ENCODE measurements at places on chromosomes 3 and 15.

- no peak for DNase-seq
Observed at GRCh38 chr3:48588230-48588629, 6.9 kb downstream of the COL7A1 start.

- no peak for DNase-seq
Observed at GRCh38 chr3:69770976-69771634, 31.8 kb downstream of the MITF start.

DNA sequence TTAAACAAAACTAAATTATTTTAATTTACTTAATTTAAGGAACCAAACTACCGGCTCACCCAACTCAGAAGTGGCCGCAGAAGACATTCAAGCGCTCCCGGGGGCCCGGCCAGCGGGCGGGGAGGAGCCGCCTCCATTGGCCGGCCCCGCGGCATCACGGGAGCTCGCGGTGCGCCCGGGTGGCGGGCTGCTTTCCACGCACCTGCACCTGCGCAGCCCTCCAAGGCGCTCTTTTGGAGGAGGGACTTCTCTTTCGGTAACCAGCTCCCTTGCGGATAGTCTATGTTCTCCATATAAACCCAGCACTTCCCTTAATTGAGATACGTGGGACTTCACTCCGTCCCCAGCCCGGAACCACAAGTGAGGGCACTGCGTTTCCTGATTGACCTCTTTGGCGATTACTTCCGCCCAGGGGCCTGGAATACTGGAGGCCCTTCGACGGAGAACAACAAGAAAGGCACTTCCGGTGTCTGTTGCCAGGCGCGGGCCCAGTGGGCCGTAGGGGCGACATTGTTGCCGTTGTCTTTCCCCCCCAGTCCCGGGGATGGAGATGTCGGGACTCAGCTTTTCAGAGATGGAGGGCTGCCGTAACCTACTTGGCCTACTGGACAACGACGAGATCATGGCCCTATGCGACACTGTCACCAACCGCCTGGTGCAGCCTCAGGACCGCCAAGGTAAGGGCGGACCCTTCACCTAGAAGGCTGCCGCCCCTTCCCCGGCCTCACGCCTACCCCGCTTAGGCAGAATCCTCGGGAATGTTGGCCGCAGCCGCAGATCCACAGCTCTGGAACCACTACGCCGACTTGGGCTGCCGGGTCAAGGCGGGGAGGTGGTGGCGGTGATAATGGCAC, at the start of gene C3orf38:
Gene C3orf38 (plus strand): TSS at position 451 of the 854 bp plus-strand sequence. CDS start 94 bp downstream, at position 545.
- peak; percentile 96 for DNase-seq

DNA sequence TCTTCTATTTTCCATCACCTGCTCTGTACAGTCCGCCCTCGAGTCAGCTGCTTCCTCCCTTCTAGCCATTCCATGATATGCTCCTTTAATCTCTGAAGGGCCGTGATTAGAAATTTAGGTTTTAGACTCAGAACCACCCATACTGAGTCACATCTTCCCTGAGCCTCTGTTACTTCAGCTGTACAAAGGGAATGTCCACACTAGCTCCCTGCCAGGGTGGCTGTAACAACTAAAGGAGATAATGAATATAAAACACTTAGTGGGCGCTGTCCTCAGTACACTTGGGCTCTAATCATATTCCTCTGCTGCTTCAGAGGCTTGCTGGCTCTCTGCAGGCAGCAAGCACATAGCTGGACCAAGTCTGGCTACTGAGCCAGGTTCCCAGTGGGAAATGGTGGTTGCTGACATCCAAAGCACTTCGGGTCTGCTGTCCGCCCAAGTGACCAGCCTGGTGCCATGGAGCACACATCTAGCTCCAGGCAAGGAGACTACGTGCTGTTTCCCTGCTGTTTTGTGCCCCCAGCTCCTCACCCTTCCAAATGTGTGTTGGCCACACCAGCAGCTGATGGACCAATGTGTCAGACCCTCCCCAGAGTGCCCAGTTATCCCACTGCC, 901 bp upstream of the CHST14 start:
- DNase-seq: no peak

DNA sequence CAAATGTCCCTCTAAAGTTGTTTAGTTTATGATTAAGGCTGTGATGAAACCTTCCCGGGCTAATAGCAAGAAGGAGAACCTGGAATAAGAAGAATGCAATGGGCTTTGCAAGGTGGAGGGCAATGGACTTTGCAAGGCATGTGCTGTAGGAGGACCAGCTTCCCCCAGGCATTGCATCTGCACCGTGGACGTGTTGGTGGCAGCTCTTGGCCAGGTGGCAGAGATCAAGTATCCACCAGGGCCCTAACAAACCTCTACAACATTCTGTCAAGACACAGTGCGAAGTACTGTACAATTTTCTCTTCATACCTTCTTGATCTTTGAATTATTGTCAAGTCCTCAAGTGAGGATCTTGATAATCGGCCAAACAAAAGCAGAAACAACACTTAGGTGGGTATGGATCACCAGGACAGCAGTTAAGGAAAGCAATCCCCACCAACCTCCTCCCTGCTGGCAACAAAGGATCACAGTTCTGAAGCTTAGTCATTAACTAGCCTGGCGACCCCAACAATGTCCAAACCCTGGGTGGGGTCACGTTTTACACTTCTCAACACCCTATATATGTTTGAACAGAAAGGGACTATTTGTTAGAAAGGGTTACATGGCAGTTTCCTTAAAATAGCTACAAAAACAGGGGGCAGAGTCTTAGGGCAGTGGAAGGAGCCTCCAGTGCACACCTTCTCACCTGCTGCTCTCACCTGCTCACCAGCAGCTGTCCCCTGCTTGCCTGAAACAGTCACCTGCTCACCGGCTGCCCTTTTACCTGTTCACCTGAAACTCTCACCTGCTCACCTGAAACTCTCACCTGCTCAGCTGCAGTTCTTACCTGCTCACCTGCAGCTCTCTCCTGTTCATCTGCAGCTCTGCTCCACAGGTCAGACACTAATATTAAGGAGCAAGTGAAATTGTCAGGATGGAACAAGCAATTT, 137.9 kb upstream of the LIPC start:
- peak; percentile 11 for DNase-seq

DNA sequence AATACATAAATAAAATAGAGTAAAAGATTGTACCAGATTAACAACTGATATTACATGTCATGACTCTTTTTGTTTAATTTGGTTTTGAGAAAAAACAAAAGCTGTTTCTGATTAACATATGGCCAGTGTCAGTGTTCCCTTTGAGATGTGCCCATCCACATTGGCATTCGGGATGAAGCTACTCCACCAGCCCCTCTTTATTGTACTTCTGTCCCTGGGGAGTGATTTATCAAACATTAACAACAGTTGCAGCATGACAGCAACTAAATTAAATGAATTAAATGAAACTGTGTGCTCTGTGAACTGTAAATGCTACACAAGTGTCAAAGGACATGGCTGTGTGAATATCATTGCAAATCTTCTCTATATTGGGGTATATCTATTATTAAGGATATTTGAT, 25.9 kb upstream of the MTMR10 start:
- no peak for DNase-seq
